Activated CD4-positive, alpha-beta T cell treated with anti-CD3 and anti-CD28 coated beads, Interleukin-2, amount 10 ng/mL, durations not matched to agents 24 days and 14 days (primary cell): ENCODE measurements at places on chromosomes 1 and 21.

DNA sequence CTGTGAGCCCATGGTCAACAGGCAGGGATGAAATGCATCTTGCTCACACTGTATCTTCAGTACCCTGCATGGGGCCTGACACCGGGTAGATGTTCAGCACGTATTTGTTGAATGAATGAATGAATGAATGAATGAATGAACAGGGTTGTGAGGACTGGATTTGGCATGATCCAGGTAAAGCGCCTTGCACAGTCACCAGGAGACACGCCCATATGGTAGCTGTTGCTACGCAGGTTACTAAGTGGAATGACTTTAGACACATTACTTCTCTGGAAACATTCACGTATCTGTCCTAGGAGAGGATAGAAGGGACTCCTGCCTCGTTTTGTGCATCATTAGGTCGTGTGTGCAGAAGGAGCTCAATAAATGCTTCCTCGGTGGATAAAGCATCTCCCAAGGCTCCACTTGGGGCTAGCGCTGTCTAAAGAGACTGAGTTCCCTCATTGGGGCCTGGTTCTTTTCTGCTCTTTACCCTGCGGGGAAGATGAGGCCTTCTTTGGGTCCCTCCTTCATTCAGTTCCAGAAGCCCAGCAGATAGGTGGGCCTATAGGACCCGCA, 54.2 kb downstream of the NDUFS5 start:
- peaks cover 50% of the 10 kb centered on the region for H3K27me3 ChIP-seq
- H3K27ac ChIP-seq: no peak overlapping the region
- no peak for DNase-seq
- H3K4me1 ChIP-seq: peaks cover 4% of the 10 kb centered on the region
- peak overlapping the region; percentile 79 for H3K4me3 ChIP-seq

GRCh38 chr1:98651116-98651632, 10.3 kb upstream of the SNX7 start:
- DNase-seq: no peak
- no peaks in the 10 kb centered on the region for H3K27me3 ChIP-seq
- no peaks in the 10 kb centered on the region for H3K36me3 ChIP-seq
- no peaks in the 10 kb centered on the region for H3K4me1 ChIP-seq
- no peak overlapping the region for H3K4me3 ChIP-seq
- no peak overlapping the region for H3K27ac ChIP-seq

GRCh38 chr1:67431156-67431765, 1.1 kb upstream of the SERBP1 start:
- no peak for DNase-seq
- H3K4me3 ChIP-seq: peak overlapping the region; percentile 95
- H3K27ac ChIP-seq: peak overlapping the region; percentile 98
- H3K4me1 ChIP-seq: peaks cover 40% of the 10 kb centered on the region
- H3K36me3 ChIP-seq: peaks cover 40% of the 10 kb centered on the region
- H3K27me3 ChIP-seq: no peaks in the 10 kb centered on the region

DNA sequence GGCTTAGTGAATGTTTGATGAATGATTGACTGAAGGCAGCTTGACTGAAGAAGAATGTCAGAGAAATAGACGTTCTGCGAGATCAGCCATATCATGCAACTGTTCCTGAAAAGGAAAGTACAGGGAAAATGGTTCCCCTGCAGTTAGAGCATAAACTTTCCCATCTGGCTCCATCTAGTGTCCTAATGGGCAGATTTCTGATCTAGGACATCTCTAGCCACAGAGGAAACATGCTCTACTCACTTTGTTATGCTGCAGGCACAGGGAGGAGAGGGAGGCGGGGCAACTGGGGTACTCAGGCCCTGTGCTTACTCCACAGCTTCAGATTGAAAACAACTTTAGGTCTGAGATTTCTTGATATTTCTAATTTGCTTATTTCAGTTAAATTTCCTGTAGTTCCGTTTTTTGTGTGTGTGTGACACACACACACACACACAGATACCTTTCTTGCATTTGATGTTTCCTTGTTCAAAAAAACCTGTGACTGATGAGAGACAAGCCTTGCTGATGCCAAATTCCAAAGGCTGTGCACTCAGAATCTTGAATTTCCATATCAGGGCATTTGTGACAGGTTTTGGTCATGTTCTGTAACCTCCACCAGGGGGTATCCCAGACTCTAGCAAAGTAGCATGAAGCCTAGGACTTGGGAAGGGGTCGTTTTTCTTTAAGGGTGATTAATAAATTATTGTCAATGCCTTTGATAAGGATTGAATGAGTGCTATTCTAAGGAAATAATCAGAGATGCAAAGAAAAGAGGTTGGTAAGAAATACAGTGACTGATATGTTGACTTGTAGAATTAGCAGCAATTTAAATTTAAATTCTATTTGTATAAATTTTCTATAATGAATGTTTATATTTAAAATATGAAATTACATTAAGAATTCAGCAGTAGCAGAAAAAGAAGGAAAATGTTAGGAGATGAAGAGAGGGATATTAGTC, 139.7 kb upstream of the BEND5 start:
- no peak for DNase-seq
- H3K36me3 ChIP-seq: no peaks in the 10 kb centered on the region
- no peak overlapping the region for H3K4me3 ChIP-seq
- H3K27me3 ChIP-seq: no peaks in the 10 kb centered on the region

DNA sequence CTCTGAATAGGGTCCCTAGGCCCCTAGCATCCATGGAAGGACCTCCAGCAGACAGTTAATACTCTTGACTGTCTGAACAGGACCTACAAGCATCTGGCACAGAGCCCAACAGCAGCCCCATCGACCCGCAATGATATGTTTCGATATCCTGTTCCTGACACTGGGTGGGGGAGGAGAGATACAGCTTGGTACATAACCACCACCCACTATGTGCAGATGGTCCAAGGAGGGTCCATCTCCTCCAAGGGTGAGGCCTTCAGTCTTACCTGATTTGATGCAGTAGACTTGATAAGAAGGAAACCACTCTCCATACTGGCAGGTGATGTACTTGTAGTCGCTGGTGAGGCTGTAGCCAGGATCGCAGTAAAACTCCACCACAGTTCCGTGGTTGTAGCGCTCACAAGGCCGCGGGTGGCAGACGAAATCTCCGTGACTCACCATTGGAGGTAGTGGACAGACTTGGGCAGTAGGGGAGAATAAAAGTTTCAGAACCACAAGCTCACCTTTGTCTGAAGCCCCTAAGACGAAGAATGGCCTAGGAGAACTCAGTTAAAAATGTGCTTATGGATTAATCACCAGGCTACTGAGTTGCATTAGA, 86.0 kb upstream of the TLR5 start:
- H3K4me1 ChIP-seq: peaks cover 12% of the 10 kb centered on the region
- DNase-seq: no peak
- no peaks in the 10 kb centered on the region for H3K36me3 ChIP-seq
- no peaks in the 10 kb centered on the region for H3K27me3 ChIP-seq
- H3K27ac ChIP-seq: no peak overlapping the region
- no peak overlapping the region for H3K4me3 ChIP-seq

DNA sequence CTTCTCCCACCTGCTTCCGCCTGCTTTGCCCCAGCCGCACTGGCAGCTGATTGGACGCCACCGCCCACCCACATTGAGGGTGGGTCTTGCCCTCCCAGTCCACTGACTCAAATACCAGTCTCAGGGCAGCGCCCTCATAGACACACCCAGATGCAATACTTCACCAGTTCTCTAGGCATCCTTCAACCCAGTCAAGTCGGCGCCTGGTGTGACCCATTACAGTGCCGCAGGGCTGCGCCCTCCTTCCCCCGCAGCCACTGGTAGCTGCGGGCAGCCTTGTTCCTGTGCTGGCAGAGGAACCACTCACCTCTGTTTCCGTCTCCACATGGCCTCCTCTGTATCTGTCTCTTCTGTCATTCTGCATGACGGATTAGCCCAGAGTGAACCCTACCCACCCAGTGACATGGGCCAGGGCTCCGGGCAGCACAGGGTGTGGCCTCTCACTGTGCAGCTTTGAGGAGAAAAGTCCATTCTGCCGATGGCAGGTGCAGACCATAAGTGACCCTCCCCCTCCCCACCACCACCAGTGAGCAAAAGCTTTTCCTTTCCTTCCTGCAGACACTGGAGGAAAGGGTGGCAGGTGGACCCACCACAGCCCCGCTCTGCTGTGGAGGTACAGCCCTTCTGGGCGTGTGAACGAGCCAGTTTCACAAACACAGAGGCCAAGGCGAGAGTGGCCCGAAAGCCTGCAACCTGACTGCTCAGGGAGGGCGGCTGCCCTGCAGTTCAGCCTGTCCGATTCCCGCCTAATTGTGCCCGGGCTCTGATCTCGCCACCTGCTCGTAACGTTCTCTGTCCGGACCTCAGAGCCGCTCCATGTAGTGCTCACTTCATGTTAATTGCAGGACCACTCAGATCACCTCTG, 57.1 kb downstream of the FAAP20 start:
- H3K27me3 ChIP-seq: peaks cover 2% of the 10 kb centered on the region
- no peak for DNase-seq
- H3K27ac ChIP-seq: no peak overlapping the region
- peaks cover 10% of the 10 kb centered on the region for H3K4me1 ChIP-seq

- peaks cover 33% of the 10 kb centered on the region for H3K27me3 ChIP-seq
- H3K27ac ChIP-seq: no peak within 1 kb of the TSS
- H3K36me3 ChIP-seq: no peaks in the 10 kb centered on the region
- peak within 1 kb of the TSS; percentile 48 for H3K4me3 ChIP-seq
Observed at GRCh38 chr1:183185941-183186490, at the start of gene LAMC2. LAMC2 (plus strand) TSS chr1:183186264; CDS start chr1:183186353, 89 bp downstream.

GRCh38 chr1:222009105-222009730, 267.3 kb upstream of the DUSP10 start:
- no peaks in the 10 kb centered on the region for H3K36me3 ChIP-seq
- no peak overlapping the region for H3K4me3 ChIP-seq
- DNase-seq: peak; percentile 79
- H3K4me1 ChIP-seq: no peaks in the 10 kb centered on the region
- no peak overlapping the region for H3K27ac ChIP-seq

GRCh38 chr21:31220575-31220974, 123.5 kb downstream of the TIAM1 start:
- no peak overlapping the region for H3K27ac ChIP-seq
- no peak overlapping the region for H3K4me3 ChIP-seq
- H3K27me3 ChIP-seq: no peaks in the 10 kb centered on the region
- H3K4me1 ChIP-seq: peaks cover 15% of the 10 kb centered on the region
- peaks cover 68% of the 10 kb centered on the region for H3K36me3 ChIP-seq
- no peak for DNase-seq

DNA sequence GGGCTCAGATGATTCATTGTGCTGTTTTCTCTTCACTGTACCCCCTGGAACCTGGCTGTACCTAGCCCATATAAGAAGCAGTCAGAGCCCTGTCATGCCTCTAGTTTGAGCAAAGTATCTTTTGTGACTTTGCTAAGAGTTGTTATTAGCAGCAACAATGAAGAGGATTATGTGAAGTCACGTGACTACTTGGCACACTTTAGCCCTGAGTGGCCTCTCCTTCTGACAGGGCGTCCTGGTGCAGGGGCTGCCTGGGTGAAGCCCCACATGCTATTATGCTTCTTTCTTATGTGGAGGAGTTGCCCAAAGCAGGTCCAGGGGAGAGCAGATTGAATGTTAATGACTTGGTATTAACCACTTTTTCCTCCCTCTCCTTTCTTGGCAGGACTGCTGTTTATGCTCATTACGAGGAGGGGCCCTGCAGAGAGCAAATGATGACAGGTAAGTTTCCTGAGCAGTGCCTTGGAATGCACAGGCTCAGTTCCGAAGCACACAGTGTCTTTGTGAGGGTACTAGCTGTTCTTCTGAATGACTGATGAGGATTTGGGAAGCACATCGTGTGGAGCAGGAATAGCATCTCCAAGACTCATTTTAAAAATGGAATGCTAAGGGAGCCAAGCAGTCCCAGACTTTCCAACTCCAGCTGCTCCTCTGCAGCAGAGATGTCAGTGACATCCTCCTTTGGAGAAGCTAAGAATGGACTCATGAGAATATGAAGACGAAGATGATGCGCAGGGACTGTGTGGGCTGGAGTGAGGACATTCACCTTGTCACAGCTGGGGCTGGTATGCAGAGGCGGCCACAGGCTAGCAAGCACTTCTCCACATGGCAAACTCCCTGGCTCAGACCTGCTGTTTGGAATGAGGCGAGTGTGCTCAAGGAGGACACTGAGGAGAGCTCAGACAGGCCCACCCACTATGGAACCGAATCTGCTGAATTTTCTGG, 15.2 kb upstream of the ST3GAL3 start:
- no peak for DNase-seq
- H3K4me3 ChIP-seq: no peak overlapping the region
- no peaks in the 10 kb centered on the region for H3K4me1 ChIP-seq
- peaks cover 51% of the 10 kb centered on the region for H3K36me3 ChIP-seq
- H3K27ac ChIP-seq: no peak overlapping the region

DNA sequence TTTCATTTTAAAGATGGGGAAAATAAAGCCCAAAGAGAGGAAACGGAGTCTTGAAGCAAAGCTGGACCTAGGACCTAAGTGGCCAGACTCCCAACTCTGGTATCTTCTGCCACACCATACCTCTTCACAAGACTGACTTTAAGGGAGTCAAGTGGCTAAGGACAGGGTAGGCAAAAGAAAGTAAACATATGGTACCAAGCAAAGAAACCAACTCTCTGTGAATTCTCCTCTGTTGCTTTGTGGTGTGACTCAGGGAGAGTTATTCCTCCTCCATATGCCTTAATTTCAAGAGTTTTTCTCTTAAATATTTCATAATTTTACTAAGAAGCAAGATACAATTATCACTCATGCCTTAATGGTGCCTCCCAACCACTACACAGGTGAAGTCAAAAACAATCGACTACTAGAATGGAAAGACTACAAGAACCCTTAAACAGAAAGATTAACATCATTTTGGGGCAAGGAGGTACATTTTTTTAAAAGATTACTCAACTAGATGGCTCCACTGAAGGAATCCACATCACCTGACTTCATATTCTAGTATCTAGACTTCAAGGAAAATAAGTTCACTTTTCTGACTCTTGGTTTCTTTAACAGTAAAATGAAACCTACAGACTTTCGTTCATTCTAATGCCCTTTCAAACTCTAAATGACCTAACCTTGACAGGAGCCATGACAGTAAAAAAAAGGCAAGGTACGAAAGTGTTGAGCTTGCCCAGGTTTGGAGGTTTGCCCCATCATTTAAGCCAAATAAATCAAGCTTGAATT, 44.2 kb downstream of the LUZP1 start:
- no peaks in the 10 kb centered on the region for H3K36me3 ChIP-seq
- no peaks in the 10 kb centered on the region for H3K27me3 ChIP-seq
- H3K4me1 ChIP-seq: peaks cover 25% of the 10 kb centered on the region
- DNase-seq: no peak
- no peak overlapping the region for H3K4me3 ChIP-seq

DNA sequence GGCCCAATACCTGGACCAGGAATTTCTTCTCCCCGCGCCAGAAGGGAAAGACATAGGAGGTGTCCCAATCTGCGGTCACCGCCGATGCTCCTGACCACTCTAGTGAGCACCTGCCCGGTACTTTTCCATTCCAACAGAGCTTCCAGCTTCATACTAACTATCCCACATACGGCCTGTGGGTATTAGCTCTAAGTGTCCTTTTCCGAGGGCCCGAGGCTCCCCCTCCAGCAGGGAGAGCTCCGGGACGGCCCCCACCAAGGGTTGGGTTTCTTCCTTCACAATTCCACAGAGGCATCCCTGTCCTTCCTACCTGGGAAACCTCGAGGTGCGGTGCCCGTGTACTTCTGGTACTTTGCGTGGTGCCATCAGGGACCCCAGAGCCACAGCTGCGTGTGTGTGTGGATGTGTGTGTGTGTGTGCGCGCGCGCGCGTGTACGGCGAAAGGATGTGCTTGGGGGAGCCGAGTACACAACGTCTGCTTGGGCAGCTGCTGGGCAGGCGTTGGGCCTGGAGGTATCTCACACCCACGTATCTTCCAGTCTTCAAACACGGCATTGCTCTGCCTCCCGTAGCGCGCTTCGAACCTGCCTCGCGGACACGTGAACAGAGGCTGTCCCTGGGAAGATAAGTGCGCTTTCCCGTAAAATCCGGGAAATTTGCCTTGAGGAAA, 2.4 kb upstream of the SIM2 start:
- H3K36me3 ChIP-seq: no peaks in the 10 kb centered on the region
- H3K4me3 ChIP-seq: no peak overlapping the region
- peak overlapping the region; percentile 53 for H3K27ac ChIP-seq
- H3K4me1 ChIP-seq: peaks cover 9% of the 10 kb centered on the region

GRCh38 chr1:29156543-29157268, 25.0 kb downstream of the SRSF4 start:
- H3K4me3 ChIP-seq: no peak overlapping the region
- H3K27me3 ChIP-seq: no peaks in the 10 kb centered on the region
- H3K4me1 ChIP-seq: peaks cover 4% of the 10 kb centered on the region
